Neural progenitor cell (in vitro differentiated cells): ENCODE measurements at places on chromosomes 3 and 15.

DNA sequence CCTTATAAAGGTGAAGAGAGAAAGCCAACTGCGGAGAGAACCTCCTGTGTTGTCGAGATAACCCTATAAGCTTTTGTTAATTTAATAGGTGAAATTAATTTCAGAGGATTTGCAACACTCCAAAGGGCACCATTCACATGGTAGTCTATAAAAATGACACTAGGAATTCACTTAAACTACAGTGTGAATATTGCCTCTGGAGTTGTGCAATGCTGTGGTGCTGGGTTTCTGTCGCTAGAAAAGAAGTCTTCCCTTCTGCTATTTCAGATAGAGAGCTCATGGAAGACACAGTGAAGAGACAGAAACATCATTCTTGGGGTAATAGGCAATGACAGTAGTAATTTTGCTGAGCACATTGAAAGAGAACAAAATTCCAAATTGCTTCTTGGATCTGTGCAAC, 28.8 kb upstream of the PROK2 start:
- no peak for DNase-seq

DNA sequence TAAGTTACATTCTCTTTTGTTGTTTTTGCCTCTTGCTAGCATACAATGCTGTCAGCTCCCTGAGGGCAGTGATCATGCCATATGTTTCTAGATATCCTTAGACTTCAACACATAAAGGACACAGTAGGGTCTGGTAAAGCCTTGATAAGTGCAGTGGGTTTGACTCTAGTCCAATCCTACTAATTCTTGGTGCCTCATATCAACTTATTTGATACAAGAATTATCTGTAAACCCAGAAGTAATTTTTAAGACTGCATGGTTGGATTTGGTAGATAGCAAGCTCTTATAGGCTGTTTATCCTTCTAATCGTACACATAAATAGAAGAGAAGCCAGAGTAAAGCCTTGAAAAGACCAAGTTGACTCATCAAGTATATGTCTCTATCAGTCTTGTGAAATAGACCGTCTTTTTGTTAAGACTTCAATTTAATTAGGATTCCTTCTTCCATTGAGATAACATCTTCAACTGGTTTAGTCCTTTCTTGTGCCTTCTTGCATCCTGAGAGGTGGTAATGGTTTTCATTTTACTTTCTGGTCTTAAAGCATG, 265.6 kb upstream of the CDIN1 start:
- DNase-seq: no peak

DNA sequence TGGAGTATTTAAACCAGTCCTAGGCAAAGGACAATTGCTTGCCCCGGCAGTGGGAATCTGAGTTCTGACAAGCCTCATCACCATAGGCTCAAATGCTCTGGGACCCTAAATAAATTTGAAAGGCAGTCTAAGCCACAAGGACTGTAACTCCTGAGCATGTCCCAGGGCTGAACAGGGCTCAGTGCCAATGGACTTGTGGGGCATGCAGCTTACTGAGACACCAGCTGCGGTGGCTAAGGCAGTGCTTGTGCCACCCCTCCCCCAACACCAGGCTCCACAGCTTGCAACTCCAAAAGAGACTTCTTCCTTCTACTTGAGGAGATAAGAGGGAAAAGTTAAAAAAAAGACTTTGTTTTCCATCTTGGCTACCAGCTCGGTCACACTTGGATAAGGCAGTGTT, 289.7 kb upstream of the DCBLD2 start:
- DNase-seq: no peak

DNA sequence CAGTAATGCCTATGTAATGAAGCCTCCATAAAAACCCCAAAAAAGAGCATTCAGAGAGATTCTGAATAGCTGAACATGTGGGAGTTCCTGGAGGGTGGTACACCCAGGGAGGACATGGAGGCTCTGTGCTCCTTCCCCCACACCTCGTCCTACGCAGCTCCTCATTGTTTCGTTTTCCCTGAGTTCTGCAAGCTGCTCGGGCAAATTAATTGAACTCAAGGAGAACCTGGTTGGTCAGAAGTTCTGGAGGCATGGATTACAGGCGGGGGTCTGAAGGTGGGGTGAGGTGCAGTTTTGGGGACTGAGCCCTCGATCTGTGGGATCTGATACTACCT, 142.2 kb downstream of the MYO9A start:
- no peak for DNase-seq

GRCh38 chr3:101279162-101279561, 41.2 kb downstream of the IMPG2 start:
- DNase-seq: no peak

DNA sequence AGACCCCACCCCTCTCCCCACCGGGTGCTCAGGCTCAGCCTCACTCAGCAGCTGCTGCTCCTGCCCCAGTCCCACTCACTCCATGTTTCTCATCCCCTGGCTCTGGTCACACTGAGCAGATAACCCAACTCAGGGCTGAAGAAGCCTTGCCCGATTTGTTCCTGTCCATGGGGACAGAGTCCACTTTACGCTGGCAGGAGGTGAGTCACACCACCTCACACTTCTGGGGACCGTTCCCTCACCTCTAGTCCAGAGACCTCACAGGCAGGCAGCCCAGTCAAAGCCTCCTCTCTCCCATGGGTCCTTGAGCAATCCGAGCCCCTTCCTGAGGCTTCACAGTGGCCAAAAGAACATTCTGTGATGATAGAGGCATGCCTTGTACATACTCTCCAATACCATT, 1.4 kb downstream of the CIDEC start:
- no peak for DNase-seq

- DNase-seq: no peak
Observed at GRCh38 chr3:176951586-176952292, 245.5 kb downstream of the TBL1XR1 start.

DNA sequence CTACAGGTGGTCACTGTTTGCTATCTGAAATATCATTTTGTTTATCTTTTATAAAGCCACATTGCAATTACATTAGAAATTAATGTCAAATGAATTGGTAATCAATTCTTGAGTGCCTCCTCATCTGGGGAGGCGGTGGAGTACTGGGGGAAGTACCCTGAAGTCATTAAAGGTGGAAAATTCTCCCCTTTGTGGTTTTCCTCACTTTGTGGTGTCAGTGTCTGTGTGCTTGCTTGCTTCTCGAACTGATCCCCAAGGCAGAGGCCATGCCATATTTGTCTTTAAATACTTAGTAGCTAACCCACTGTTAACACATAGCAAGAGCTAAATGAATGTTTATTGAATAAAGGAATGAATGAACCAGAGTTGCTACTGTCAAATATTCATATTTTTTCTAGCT, 40.5 kb upstream of the CCK start:
- DNase-seq: no peak

GRCh38 chr15:68277131-68277602, 378 bp upstream of the FEM1B start:
- DNase-seq: peak; percentile 81

GRCh38 chr3:133574260-133574881, 885 bp downstream of the CDV3 start:
- DNase-seq: peak; percentile 84

GRCh38 chr3:45630325-45630724, 35.8 kb downstream of the LIMD1 start:
- DNase-seq: no peak

DNA sequence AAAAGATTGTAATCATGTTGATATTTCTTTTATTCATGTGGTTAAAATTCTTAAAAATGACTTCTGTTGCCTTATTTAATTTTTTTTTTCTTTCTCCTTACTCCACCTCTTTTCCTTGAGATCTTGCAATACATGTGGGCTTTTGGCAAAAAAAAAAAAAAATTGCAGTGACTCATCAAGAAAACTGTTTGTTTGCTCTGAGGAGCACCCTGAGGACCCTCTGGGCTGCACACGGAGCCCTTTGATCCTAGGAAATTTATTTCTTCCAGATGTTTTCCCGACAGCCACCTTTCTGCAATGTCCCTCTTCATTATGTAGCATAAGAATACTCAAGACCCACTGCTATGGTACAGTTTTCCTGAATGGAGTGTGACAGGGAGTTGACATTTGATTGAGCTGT, 371.7 kb downstream of the ZBTB20 start:
- DNase-seq: no peak
